ENCODE measurements at places on chromosomes 12 and 14. TPM values are rescaled to one million over a fixed set of nuclear protein-coding genes. Genes with fewer than 3 reads are reported as not detected.

Gene CCDC184
- polyA plus RNA-seq = not detected

DNA sequence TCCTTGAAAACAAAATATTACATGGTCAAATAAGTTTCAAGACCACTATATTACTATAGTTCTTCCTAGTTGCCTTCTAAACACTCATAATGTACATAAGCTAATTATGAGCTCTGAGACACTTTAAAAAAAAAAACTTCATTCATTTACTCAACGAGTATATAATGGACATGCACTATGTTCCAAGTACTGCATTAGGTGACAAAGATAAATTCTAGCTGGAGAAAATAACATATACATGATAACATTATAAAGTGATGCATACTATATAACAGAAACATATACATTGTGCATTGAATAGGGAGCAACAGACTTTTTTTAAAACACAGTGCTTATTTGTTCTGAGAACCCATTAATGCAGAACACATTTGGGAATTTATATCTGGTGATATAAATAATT is 202.3 kb downstream of the NELL2 start:
- H3K27me3 ChIP-seq = no peaks in the 10 kb centered on the region
- H3K4me1 ChIP-seq = no peaks in the 10 kb centered on the region
- no peak overlapping the region for H3K4me3 ChIP-seq
- H3K27ac ChIP-seq = no peak overlapping the region
- H3K36me3 ChIP-seq = no peaks in the 10 kb centered on the region

- peaks cover 14% of the 10 kb centered on the region for H3K27me3 ChIP-seq
- H3K36me3 ChIP-seq = no peaks in the 10 kb centered on the region
- H3K4me3 ChIP-seq = no peak overlapping the region
- DNase-seq = no peak
- H3K27ac ChIP-seq = no peak overlapping the region
Measured at GRCh38 chr14:36270191-36270590, 50.2 kb downstream of the MBIP start.

- peaks cover 1% of the 10 kb centered on the region for H3K4me1 ChIP-seq
- no peak overlapping the region for H3K27ac ChIP-seq
- no peak overlapping the region for H3K4me3 ChIP-seq
- no peaks in the 10 kb centered on the region for H3K36me3 ChIP-seq
Measured at GRCh38 chr14:32311294-32312009, 17.6 kb upstream of the AKAP6 start.

GRCh38 chr14:42192738-42193653 is 586.3 kb downstream of the LRFN5 start:
- no peak overlapping the region for H3K4me3 ChIP-seq
- no peaks in the 10 kb centered on the region for H3K36me3 ChIP-seq
- no peak overlapping the region for H3K27ac ChIP-seq
- no peaks in the 10 kb centered on the region for H3K4me1 ChIP-seq

DNA sequence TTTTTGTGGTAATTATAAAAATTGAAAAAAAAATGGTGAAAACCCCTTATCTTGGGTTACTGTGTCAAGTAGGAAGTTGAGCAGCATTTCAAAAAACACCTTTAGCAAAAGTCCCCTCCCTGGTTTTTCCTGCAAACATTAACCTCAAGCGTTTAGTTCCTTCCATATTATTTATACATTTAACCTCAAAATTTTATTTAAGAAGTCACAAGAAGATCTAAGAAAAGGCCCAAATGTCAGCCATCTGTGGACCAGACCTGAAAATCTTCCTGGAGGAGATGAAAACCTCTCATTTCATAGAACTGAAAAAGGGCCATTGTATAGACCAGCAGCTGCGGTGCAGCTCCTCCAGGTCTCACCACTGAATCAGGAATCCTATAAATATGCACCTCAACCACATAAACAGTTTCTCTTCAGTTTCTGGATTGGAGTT is 40.4 kb upstream of the BTG1 start:
- no peak overlapping the region for H3K27ac ChIP-seq
- no peaks in the 10 kb centered on the region for H3K27me3 ChIP-seq
- H3K4me1 ChIP-seq = no peaks in the 10 kb centered on the region
- H3K36me3 ChIP-seq = no peaks in the 10 kb centered on the region

Gene CCDC177
- polyA plus RNA-seq = not detected

DNA sequence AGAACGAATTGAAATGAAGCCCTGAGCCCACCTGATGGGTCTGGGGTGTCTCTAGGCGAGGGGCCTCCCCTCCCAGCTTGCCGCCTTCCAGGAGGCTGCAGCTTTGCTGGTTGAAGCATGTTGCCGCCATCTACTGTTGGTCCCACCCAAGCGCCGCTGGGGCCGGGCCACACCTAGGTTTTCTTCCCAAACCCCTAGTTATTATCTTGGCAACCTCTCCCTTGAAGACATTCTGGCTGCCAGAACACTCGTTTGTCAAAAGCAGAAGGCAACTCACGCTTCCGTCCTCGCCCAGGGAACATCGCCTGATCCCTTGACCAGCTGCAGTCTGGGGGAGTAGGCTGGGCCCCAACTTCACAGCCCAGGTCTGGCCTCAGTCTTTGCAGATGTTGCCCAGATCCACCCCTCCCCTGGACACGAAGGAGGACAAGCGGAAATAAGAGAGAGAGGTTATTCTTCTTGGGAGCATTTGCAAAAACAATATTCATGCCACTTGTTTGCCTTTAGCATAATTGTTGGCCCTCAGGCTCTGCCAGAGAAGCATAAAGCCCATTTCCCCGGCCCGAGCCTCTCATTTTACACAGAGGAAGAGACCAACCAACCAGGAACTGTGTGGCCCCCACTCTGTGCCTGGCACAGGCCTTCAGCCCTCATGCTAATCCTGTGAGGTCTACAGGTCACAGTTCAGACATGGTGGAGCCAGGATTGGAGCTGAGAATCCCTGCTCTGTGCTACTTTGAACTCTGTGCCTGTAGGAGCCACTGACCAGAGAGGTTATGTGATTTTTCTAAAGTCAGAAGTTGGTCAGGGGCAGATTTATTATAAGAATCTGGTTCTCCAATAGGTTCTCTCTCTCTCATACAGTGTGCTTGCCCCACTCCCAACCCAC is 6.8 kb downstream of the EMP1 start:
- H3K4me1 ChIP-seq = peaks cover 13% of the 10 kb centered on the region
- H3K36me3 ChIP-seq = no peaks in the 10 kb centered on the region
- H3K27ac ChIP-seq = no peak overlapping the region
- no peak for DNase-seq

DNA sequence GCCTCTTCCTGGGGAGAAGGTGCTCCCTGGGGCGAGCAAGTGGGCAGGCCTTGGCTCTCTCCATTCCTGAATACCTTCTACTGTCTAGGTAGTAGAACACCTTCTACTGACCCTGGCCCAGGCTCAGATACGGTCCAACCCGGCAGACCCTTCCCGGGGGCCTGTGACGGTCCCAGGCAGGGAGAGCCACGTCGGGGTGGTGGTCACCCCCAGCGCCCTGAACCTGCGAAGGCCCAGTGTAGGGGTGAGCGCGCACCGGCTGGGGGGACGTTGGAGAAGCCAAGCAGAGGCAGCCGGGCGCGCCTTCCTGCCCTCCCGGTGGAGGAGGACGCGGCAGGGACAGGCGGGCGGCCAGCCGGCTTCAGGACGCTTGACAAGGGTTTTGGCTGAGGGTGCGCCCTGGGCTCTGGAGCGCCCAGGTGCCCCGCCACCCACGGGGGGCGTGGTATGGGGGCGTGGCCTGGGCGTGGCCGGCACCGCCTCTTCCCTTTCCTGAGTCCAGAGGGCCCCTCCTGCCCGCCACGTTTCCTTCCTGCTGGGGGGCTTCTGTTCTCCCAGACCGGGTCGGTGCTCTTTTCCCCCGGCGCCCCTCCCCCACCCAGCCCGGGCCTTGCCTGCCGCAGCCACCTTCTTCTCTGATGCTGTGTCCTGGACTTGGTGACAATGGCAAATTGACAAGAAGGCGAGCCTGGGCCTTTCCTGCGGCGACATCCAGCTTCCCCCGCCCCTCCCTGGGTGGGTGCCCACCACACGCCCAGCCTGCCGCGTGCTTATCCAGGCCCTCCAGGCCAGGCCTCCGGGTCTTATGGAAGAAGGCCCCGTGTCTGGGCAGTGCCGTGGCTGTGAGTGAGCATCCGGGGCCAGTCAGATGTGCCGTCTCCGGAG is 24.5 kb upstream of the PPP1R13B start:
- peaks cover 4% of the 10 kb centered on the region for H3K4me1 ChIP-seq
- H3K4me3 ChIP-seq = peak overlapping the region; percentile 50
- no peaks in the 10 kb centered on the region for H3K36me3 ChIP-seq
- DNase-seq = peak; percentile 87
- H3K27me3 ChIP-seq = no peaks in the 10 kb centered on the region
- H3K27ac ChIP-seq = peak overlapping the region; percentile 27

GRCh38 chr14:69855180-69855832 is 23.9 kb upstream of the SMOC1 start:
- H3K4me3 ChIP-seq = no peak overlapping the region
- H3K4me1 ChIP-seq = no peaks in the 10 kb centered on the region
- H3K27me3 ChIP-seq = peaks cover 2% of the 10 kb centered on the region
- no peak for DNase-seq

Gene HELB
- 0.27 TPM for polyA plus RNA-seq

- no peak for DNase-seq
- peaks cover 4% of the 10 kb centered on the region for H3K4me1 ChIP-seq
- no peaks in the 10 kb centered on the region for H3K27me3 ChIP-seq
- H3K27ac ChIP-seq = no peak overlapping the region
Measured at GRCh38 chr12:26150736-26151450, 26.1 kb upstream of the BHLHE41 start.

Gene AQP2
- 0.04 TPM for polyA plus RNA-seq

DNA sequence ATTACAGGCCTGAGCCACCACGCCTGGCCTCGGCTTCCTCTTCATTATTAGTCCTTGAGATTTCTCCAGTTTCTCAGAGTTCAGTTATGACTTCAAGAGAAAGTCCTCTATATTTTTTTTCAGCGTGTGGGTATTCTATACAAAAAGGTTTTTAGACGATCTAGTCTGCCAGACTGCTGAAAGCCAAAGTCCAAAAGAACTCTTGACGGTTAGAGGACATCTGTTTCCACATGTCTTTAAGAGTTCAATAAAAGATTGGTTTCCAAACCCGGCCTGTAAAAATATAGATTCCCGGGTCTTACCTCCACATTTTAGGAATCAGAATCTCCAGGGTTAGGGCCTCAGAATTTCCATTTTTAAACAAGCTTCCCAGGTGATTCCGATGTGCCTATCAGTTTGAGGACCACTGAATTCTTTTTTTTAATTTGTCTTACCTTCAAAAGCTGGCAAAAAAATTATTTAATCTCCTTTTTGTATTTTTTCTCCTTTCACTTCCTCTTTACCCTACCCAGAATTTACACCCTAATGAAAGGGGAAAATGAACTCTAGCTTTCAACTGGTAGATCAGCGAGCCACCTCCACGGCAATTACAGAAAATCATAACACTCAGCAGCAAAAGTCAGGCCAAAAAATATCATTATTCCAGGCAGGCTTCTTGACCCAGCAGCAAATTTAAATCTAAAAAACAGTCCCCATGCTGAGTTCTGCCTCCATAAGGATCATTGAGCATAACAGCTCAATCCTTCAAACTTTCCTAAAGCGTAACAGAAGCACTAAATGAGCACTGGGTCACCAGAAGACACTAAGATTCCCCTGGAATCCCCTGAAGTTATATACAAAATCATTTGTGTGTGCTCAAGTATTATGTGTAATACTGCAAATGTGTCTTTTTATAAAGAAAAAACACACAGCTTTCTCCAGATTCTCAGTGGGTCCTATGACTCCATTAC is 8.7 kb downstream of the NT5DC3 start:
- H3K36me3 ChIP-seq = no peaks in the 10 kb centered on the region
- no peak for DNase-seq
- H3K4me1 ChIP-seq = peaks cover 10% of the 10 kb centered on the region

Gene TMEM132C
- polyA plus RNA-seq = 0.27 TPM

DNA sequence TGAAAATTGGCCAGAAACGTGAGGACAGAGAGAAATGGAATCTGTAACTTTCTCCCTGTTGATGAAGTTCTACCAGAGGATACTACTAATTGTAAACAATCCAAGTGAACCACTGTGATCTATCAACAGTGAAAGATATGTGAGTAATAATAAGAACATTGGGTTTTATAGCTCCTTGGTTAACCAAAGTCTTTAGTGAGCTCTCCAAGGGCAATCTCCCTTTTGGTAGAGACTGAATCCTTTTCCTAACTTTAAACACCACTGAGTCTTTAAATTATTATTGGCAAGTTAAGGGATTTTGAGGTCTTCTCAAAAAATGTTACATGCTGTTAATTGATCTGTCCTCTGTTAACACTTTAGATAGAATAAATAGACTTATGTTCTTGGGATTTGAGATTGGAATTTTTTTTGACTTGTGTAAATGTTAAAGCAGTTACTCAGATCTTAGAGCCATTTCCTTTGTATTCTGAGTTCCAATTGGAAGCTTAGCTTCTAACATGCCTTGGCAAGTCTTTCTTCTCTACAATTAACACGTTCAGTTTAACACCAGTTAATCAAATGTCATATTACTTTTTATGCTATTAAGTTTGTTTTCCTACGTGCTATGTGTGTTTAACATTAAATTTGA is 338.2 kb upstream of the DDHD1 start:
- DNase-seq = no peak
- H3K36me3 ChIP-seq = no peaks in the 10 kb centered on the region
- no peak overlapping the region for H3K27ac ChIP-seq
- H3K4me1 ChIP-seq = no peaks in the 10 kb centered on the region
- no peaks in the 10 kb centered on the region for H3K27me3 ChIP-seq
- H3K4me3 ChIP-seq = no peak overlapping the region

- H3K27me3 ChIP-seq = no peaks in the 10 kb centered on the region
- H3K27ac ChIP-seq = peak overlapping the region; percentile 67
- peak; percentile 13 for DNase-seq
- H3K4me1 ChIP-seq = peaks cover 12% of the 10 kb centered on the region
- H3K4me3 ChIP-seq = no peak overlapping the region
Measured at GRCh38 chr12:2494486-2495192, 300.1 kb upstream of the FKBP4 start.

DNA sequence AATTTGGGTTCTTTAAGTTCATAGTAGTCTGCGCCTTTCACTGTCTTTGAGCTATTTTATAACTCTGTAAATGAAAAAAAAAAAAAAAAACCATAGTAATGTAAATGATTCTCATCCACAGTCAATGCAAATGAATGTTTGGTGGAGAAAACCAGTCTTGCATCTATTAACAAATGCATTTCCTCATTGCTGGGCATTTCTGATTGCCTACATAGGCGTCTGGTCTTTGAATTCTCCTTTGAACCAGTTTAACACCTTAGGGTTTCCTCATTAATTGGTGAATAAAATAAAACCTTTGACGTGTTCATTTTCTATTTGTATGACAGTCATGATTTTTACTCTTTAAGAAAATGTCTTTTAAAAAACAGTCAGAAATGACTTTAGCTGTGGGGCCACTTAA is 114.8 kb downstream of the C12orf75 start:
- peaks cover 2% of the 10 kb centered on the region for H3K27me3 ChIP-seq
- no peak overlapping the region for H3K27ac ChIP-seq
- H3K4me3 ChIP-seq = no peak overlapping the region
- H3K36me3 ChIP-seq = no peaks in the 10 kb centered on the region
- H3K4me1 ChIP-seq = no peaks in the 10 kb centered on the region

GRCh38 chr12:96136161-96136560 is 58.0 kb upstream of the ELK3 start:
- H3K36me3 ChIP-seq = no peaks in the 10 kb centered on the region
- DNase-seq = no peak
- no peak overlapping the region for H3K4me3 ChIP-seq
- H3K27ac ChIP-seq = no peak overlapping the region
- no peaks in the 10 kb centered on the region for H3K27me3 ChIP-seq
